EL (cell line): ENCODE measurements at places on chromosomes 6 and 20.

GRCh38 chr6:101550451-101550850, 156.9 kb downstream of the GRIK2 start:
- no peak for DNase-seq

- peak; percentile 89 for DNase-seq
Observed at GRCh38 chr6:158654960-158655489, 5.2 kb downstream of the SYTL3 start.

DNA sequence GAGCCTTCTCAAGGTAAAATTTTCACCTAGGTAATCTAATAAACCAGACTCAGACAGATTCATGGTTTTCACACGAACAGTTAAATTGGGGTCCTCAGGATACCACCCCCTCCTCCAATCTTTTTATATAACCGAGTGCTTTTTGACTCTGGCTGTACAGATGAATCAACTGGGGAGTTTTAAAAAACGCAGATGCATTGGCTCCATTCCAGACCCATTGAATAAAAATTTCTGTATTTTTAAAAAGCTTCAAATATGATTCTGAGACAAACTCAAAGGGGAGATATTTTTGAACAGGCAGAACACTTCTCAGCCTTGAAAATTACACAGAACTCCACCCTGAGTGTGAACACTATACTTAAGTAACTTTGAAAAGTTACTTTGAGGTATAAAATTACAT, 7.2 kb downstream of the UTRN start:
- DNase-seq: no peak

GRCh38 chr6:64034910-64035655, 399.5 kb downstream of the PHF3 start:
- DNase-seq: no peak

GRCh38 chr6:137006056-137006455, 38.7 kb downstream of the IL20RA start:
- no peak for DNase-seq

DNA sequence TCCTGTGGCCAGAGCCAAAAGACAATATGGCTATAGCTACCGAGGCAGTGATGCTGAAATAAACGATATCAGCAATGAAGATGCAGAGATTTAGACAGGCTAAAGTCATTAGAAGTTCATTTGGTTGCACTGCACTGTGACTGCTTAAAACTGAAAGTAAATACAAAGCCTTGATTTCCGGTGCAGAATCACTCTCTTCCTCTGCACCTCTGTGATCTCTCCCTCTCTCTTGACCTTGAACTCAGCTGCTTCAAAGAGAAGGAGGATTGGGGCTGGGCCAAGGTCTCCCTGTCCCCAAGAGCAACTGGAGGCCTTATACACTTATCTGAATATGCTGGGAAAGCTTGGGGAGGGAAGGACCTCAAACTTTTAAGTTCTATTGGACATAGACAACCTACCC, 34.6 kb upstream of the SPACA1 start:
- DNase-seq: no peak

DNA sequence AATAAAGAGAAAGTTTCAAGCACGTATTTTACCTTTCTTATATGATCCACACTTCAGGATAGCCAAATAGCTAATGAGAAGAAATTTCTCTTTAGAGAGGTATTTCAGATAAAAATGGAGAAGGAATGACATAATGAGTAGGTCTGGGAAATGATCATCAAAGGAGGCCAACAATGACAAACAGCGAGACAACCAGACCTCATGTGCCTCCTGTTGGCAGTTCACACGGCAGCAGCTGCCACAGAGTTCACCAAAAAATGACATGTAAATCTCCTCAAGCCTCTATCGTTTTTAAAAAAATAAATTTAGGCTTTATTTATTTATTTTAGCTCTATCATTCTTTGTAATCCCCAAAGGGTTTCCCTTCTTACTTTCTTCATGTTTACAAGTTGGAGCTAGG, 47.7 kb downstream of the SLC2A12 start:
- no peak for DNase-seq

DNA sequence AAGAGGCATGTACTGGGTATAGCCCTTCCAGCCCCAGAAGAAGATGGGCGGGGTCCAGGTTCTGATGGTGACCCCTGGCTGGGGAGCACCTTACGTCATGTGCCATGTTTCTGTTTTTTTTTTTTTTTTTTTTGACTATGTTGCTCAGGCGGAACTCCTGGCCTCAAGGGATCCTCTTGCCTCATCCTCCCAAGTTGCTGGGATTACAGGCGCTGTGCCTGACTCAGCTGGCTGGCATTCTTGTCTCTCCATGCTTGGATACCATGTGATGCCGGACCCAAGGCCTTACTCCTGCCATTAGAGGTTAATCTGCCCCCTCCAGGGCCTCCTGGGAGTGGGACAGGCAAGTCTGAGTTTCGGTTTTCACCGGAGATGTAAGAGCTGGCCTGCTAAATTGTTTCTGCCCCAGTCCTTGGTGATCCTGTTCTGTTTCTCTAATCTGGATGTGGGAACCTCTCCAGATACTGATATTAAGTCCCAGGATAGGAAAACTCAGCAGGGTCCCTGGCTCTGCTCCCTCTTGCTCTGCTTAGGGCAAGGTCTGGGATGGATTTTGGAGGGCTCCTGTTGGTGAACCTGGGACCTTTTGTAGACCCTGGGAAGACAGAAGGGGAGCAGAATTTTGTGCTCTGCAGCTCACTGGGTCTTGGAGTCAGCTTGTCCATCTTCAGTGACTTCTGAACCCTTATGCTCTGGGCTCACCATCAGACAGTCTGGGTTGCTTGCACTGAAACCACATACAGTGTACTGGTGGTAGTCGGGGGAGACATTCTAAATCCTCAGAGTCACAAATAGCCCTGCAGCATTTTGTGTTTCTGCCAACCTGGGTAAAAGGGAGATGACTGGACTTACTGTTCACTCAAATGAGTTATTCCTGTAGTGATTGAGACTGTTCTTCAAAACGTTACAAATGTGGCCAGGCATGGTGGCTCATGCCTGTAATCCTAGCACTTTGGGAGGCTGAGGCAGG, 45.1 kb downstream of the PTK7 start:
- peak; percentile 99 for DNase-seq

DNA sequence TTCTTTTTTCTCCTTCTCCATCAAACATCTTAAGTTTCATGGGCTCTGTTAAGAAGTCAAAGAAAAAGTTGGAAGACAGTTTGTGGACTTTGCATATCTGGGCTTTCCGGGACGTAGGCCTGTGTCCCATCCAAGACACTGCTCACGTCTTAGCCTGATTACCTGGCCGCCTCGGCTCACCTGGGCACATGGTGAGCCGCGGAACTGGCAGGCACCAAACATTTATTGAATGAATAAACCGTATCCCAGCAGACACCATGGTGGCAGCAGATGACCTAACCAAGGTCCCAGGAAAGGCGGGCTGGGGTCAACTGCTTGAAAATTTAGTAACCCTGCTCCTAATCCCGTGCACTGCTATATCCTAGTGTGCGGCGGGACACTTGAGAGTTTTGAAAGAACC, 35.6 kb downstream of the GNAS start:
- no peak for DNase-seq

GRCh38 chr6:98156580-98156979, 677.8 kb upstream of the POU3F2 start:
- DNase-seq: no peak

DNA sequence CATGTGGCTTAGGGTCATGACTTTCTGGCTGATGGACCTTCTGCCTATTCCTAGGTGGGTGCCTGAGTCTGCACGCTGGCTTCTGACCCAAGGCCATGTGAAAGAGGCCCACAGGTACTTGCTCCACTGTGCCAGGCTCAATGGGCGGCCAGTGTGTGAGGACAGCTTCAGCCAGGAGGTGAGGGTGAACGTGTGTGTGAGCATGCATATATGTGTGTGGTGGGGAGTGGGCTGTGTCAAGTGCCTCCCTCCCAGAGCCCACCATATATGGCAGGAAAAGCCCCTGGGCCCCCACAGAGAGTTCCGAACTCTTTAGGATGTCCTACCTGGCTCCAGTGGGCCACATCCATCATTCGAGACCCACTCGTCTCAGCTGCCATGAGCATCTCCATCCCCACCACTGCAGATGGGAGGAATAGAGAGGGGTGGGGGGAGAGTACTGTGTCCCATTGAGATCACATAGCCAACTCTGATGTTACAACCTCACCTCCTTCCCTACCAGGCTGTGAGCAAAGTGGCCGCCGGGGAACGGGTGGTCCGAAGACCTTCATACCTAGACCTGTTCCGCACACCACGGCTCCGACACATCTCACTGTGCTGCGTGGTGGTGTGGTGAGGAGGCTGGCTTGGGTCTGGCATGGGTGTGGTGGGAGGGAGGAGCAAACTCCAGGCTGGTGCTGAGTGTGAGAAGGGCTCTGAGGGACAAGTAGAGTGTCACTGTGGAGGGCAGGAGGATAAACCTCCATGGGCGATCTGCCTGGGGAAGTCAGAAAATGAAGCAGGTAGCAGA, 3.2 kb downstream of the SLC22A7 start:
- no peak for DNase-seq

DNA sequence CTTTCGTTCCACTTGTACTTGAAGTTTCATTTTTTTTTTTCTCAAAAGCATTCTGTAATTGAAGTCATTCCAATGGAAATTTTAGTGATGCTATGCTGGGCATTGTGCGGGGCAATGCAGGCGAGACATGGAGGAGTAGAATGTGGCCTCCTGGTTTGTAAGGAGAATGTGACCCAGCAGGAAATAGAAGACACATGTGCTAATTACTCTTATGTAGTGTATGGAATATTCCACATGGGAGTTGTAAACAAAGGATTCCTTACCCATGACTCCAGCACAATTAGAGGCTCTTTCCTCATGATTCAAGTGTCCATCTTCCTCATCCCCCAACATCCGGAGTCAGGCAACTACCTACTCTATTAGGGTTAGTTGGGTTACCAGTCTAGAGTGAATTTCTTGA, 14.9 kb upstream of the RFPL4B start:
- peak; percentile 89 for DNase-seq

DNA sequence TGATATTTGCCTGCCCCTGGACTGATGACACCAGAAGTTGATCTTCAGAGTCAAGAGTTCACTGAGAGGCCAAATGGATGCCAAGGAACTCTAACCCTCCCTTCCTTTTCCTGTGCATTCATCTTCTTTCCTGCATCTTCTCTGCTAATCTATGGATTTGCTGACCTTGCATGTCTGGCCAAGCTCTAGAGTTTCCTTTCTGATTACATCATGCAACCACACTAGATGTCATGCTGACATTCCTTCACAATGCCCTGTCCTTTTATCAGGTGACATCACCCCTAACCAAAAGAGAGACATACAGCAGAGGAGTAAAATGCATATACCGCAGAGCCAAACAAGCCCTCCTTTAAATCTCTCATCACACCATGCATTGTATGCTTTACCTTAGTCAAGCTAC, 487.6 kb downstream of the TFAP2A start:
- peak; percentile 55 for DNase-seq

GRCh38 chr6:15950962-15951569, 177.8 kb upstream of the MYLIP start:
- no peak for DNase-seq

DNA sequence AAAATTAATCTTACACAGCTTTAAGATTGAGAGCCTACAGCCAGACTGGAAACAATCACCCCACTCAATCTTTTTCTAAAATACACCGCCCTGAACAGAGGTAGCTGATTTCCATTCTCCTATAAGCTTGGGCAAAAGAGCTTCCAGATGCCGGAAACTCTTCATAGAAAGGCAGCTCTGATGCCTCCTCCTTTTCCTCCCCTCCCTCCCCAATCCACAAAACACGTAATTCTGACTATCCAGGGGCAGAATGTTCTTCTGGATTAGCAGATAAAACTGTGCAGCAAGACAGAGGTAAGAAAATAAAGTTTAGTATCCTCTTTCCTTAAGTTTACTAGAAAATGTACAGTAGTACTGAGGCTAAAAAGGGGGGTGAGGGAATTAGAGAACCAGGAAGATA, 15.8 kb downstream of the ADNP start:
- peak; percentile 66 for DNase-seq

- DNase-seq: no peak
Observed at GRCh38 chr20:50146732-50147662, 6.5 kb downstream of the PEDS1 start.

DNA sequence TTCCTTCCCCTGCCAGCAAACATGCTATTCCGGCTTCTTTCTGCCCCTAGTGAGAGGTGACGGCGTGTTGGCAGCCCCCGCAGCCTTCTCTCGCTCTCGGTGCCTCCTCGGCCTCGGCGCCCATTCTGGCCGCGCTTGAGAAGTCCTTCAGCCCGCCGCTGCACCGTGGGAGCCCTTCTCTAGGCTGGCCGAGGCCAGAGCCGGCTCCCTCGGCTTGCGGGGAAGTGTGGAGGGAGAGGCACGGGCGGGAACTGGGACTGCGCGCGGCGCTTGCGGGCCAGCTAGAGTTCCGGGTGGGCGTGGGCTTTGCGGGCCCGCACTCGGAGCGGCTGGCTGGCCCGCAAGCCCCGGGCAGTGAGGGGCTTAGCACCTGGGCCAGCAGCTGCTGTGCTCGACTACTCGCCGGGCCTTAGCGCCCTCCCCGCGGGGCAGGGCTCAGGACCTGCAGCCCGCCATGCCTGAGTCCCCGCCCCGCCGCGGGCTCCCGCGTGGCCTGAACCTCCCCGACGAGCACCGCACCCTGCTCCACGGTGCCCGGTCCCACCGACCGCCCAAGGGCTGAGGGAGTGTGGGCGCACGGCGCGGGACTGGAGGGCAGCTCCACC, 20.0 kb upstream of the PXDC1 start:
- no peak for DNase-seq

DNA sequence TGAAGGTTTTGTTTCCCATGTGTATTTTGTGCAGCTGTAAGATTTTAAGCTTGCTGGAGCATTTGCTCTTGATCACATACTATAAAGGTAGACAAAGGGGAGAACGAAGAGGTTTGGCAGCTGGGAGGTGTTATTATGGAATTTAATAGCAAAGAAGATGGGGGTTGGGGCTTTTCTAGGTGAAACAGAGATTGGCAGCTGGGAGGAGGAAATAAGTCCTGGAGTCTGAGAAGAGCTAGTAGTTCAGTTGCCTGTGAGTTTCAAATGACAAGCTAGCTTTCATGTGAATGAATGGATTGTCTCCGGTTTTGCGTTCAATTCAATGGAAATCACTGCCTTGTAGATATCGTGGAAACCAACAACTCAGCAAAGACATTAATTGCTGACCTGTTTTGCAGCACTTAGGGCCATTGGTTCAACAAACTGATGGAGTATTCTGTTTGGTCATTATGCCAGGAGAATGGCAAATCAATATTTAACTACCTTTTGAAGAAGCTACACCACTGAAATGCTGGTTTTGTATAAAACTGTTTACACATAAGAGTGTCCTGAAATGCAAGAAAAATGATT, 38.1 kb upstream of the FLRT3 start:
- DNase-seq: no peak

DNA sequence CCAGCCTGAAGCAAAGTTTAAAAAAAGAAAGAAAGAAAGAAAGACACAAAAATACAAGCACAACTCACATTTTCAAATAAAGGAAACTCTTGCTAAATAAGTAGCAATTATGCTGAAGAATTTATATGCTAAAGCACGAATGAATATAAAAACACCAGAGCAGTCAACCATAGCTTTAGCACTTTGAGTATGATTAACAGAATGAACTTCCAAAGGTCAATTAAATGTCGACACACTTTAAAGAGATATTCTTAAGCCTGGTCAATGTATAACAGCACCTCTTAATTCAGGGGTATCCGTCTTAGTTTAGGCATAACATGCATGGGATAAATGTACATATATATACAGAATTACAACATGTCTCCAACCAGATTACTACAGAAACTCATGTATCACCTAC, 125.9 kb downstream of the OGFRL1 start:
- no peak for DNase-seq

- DNase-seq: no peak
Observed at GRCh38 chr6:45619211-45619760, 241.6 kb upstream of the SUPT3H start.

- no peak for DNase-seq
Observed at GRCh38 chr6:3872370-3872854, 23.2 kb downstream of the FAM50B start.
